ENCODE measurements at places on chromosomes 11 and 22.

DNA sequence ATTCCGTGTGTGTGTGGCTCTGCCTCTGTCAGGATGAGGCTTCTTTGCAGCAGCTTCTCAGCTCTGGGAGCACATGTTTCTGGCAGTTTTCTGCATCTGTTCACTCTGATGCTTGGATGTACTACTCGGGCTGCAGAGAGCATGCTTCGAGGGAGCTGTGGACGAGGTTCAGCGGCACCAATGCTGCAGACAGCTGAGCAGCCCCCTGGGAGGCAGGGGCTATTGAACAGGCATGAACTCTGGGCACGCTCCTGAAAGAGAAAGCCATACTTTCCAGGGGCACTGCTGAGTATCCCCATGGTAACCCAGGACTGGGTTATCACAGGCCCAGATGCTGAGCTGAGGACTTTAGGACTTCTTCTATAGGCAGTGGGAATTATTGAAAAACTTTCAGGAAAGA is 33.8 kb downstream of the ADAMTS8 start:
- no peaks in the 10 kb centered on the region for H3K27me3 ChIP-seq
- no peak overlapping the region for H3K4me3 ChIP-seq
- H3K27ac ChIP-seq, result no peak overlapping the region
- DNase-seq, result no peak

- H3K27ac ChIP-seq, result no peak overlapping the region
- no peaks in the 10 kb centered on the region for H3K36me3 ChIP-seq
- H3K4me3 ChIP-seq, result no peak overlapping the region
- H3K4me1 ChIP-seq, result peaks cover 8% of the 10 kb centered on the region
- H3K27me3 ChIP-seq, result peaks cover 61% of the 10 kb centered on the region
- no peak for DNase-seq
Measured at GRCh38 chr11:1449490-1450243, 36.9 kb downstream of the MOB2 start.

- DNase-seq, result no peak
- H3K36me3 ChIP-seq, result no peaks in the 10 kb centered on the region
- H3K4me1 ChIP-seq, result no peaks in the 10 kb centered on the region
- H3K27ac ChIP-seq, result no peak overlapping the region
- no peaks in the 10 kb centered on the region for H3K27me3 ChIP-seq
Measured at GRCh38 chr22:43546186-43546585, 134.4 kb downstream of the MPPED1 start.

- no peak overlapping the region for H3K4me3 ChIP-seq
- DNase-seq, result no peak
- H3K27me3 ChIP-seq, result no peaks in the 10 kb centered on the region
- no peak overlapping the region for H3K27ac ChIP-seq
- no peaks in the 10 kb centered on the region for H3K4me1 ChIP-seq
Measured at GRCh38 chr11:13763341-13763740, 94.9 kb downstream of the FAR1 start.

DNA sequence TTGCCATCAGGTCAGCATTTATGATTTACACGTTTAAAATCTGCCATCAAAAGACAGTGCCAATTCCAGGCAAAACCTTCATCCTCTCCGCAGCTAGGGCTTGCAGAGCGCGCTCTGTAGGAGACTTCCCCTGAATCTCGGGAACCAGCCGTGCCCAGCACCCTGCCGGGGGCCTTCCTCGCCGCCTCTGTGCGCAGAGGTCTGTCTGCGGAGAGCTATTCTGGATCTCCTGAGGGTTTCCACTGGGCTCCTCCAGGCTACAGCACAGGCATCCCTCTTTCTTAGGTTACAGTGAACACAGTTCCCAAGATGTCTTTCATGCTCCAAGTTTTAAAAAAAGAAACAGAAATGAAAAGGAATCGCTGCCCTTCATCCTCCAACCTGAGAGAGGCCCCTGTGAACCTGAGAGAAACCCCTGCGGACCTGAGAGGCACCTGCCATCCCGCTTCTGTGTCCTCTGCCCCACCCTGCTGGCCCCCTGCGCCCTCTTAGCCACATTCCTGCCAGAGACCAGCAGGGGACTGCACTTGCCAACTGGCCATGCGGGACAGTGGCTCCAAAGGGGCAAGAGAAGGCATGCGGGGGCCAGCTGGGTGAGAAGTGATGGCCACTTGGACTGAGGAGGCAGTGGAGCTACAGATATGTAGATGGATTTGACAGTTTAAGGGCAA is 16.1 kb downstream of the TP53AIP1 start:
- H3K36me3 ChIP-seq, result no peaks in the 10 kb centered on the region
- no peak overlapping the region for H3K4me3 ChIP-seq
- no peak for DNase-seq
- H3K4me1 ChIP-seq, result no peaks in the 10 kb centered on the region

GRCh38 chr11:128316541-128317227 is 270.7 kb downstream of the ETS1 start:
- H3K36me3 ChIP-seq, result no peaks in the 10 kb centered on the region
- H3K4me1 ChIP-seq, result no peaks in the 10 kb centered on the region
- H3K4me3 ChIP-seq, result no peak overlapping the region
- H3K27ac ChIP-seq, result no peak overlapping the region

GRCh38 chr11:71580057-71581003 is 2.3 kb downstream of the KRTAP5-11 start:
- no peaks in the 10 kb centered on the region for H3K27me3 ChIP-seq
- H3K4me3 ChIP-seq, result no peak overlapping the region
- no peaks in the 10 kb centered on the region for H3K4me1 ChIP-seq
- no peak overlapping the region for H3K27ac ChIP-seq

Data from breast epithelium (tissue), 4 donors.